Right lung (tissue), 10 donors: ENCODE measurements at places on chromosomes 3 and 15. TPM values are rescaled to one million over a fixed set of nuclear protein-coding genes. Genes with fewer than 3 reads are reported as not detected.
A peak's percentile ranks its signal among the peaks of the same experiment; 100 is the strongest.

Gene FBXO40
- polyA plus RNA-seq = 0.06 TPM

Gene AHSG
- not detected for polyA plus RNA-seq

Gene CAPN3
- 19.9 TPM for polyA plus RNA-seq

DNA sequence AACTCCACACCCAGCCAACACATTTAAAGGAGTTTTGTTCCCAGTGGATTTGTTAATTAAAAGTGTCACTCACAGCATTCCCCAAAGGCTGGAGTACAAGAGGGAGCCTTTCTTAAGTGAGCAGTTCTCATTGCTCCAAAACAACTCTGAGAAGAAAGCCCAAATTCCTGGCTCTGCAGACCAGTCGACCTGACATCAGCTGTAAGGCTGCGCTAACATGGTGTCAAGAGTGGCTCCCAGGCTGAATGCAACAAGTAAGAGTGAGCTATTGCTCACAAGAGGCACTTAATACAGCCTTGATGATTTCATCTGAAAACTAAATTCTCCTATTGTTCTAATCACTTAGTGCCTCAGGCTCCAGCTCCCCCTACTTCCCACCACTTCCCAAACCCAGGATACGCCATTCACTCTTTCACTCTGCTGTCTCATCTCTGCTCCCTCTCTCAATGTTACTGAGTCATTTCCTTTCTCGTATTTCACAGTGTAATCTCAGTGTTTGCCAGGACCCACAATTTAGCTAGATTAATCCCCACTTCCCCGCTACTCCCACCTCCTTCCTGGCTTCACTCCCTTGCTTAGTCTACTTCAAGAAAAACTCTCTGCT, 81.8 kb downstream of the WWTR1 start:
- no peak for DNase-seq

DNA sequence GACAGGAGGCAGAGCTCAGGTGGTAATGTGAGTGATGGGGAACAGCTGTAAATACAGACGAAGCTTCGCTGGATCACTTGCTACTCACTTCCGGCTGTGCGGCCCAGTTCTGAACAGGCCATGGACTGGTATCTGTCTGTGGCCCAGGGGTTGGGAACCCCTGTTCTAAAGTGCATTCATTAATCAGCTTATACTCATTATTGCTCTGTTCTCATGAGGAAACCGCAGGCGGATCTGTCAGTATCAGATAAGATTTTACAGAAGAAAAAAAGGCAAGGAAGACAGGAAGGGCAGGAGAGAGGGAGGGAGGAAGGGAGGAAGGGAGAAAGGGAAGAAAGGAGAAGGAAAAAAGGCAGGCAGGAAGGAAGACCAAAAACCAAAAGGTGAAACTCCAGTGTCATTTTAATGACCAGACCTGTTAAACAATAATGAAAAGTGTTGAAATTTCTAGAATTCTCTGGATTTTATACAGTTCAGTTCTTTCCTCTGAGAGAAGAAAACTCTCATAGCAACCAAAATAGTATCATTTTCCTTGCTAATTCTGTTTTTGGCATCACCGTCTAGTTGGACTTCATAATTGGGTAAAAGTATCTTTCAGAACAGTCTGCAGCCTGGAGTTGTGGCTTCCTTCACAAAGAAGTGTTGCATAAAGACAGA, 128.0 kb upstream of the PROK2 start:
- DNase-seq = no peak

DNA sequence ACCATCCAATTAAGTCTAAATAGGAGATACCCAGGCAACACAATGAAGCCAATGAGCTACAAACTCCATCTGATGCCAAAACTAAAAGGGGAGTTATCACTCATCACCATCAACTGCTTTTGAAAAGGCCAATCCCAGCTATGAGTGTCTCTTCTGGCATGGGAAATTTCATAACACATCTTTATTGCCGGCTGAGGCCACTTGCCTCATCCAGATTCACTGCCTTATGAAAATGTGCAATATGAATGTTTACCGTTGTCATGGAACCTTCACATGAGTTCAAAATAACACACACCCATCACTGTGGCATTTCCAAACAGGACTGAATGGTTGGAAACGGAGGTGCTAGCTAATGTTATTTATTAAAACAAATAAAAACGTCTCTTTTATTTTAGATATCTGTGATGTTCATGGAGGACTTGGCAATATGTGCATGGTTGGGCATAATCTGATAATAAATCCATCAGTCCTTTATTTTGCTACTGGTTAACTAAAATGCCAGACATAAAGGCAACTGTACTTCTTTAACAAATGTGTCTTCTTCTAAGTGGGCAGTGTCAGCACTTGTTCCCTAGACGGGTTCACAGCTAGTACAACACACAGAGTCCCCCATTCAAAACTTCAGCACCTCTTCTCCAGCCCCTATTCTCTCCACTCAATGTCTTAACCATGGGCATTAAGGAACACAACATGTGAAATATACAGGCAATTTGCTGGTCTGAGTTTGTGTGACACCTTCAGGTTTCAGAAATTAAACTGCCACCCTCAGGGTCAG, 143.9 kb downstream of the MAGI1 start:
- peak; percentile 31 for DNase-seq

DNA sequence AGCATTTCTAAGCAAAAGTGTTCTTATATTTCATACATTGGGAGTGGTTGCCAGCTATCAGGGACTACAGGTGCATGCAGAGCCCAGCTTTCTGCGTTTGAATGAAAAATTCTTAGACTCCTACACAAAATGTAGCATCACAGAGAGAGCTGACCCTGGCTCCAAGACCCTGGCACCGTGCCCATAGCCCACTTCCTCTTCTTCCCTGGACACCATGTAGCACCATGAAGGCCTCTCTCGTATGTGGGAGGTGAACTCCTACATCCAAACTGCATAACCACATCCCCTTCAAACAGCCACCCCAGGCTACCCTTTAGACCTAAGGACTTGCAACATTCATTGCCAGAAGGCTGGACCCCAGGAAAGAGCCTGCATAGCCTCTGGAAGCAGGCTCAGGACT, 35.8 kb upstream of the ATOSA start:
- DNase-seq = no peak

- no peak for DNase-seq
Measured at GRCh38 chr3:137692803-137693431, 71.2 kb upstream of the SOX14 start.

GRCh38 chr3:112770032-112770626, 76.5 kb downstream of the CD200R1L start:
- DNase-seq = no peak

DNA sequence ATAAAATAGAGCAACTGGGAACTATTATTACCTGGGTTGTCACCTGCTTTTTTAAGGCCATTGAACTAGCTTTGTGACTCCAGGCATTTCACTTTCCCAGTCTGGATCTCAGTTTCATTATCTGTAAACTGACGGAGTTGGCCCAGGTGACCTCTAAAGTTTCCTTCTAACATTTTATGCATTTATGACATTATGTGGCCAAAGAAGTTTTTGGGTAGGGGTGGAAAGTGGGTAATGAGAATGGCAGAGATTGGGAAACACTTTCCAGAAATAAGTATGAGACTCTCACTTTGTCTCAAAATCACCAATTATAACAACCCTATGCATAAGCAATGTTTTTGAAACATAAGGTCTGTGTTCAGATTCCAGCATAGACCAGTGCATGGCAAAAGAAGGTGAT, 99.1 kb upstream of the ARHGEF3 start:
- DNase-seq = no peak
